ENCODE measurements at places on chromosomes 2 and 18. TPM values are rescaled to one million over a fixed set of nuclear protein-coding genes. Genes with fewer than 3 reads are reported as not detected.

The LIPG gene
- not detected for total RNA-seq

The ANKAR gene
- 8.5 TPM for total RNA-seq

The EGR4 gene
- 0.15 TPM for total RNA-seq

The PDE1A gene
- total RNA-seq = not detected

The COL5A2 gene
- total RNA-seq = 0.31 TPM

The CNTNAP5 gene
- not detected for total RNA-seq

The GALNT3 gene
- total RNA-seq = 12.8 TPM
